ENCODE measurements at places on chromosomes 2 and 18. TPM values are rescaled to one million over a fixed set of nuclear protein-coding genes. Genes with fewer than 3 reads are reported as not detected.

GRCh38 chr2:75790121-75790813 is 79.6 kb upstream of the GCFC2 start:
- no peak overlapping the region for H3K27ac ChIP-seq
- H3K36me3 ChIP-seq, result no peaks in the 10 kb centered on the region
- no peak for DNase-seq

The RALBP1 gene
- 62.2 TPM for total RNA-seq

GRCh38 chr2:126808929-126809328 is 89.8 kb upstream of the TEX51 start:
- H3K36me3 ChIP-seq, result no peaks in the 10 kb centered on the region
- H3K27ac ChIP-seq, result no peak overlapping the region
- H3K27me3 ChIP-seq, result no peaks in the 10 kb centered on the region
- peak; percentile 94 for DNase-seq

GRCh38 chr2:163490281-163490680 is 245.5 kb downstream of the FIGN start:
- no peak overlapping the region for H3K4me3 ChIP-seq
- H3K4me1 ChIP-seq, result no peaks in the 10 kb centered on the region
- H3K27ac ChIP-seq, result no peak overlapping the region
- H3K27me3 ChIP-seq, result no peaks in the 10 kb centered on the region
- H3K36me3 ChIP-seq, result no peaks in the 10 kb centered on the region

DNA sequence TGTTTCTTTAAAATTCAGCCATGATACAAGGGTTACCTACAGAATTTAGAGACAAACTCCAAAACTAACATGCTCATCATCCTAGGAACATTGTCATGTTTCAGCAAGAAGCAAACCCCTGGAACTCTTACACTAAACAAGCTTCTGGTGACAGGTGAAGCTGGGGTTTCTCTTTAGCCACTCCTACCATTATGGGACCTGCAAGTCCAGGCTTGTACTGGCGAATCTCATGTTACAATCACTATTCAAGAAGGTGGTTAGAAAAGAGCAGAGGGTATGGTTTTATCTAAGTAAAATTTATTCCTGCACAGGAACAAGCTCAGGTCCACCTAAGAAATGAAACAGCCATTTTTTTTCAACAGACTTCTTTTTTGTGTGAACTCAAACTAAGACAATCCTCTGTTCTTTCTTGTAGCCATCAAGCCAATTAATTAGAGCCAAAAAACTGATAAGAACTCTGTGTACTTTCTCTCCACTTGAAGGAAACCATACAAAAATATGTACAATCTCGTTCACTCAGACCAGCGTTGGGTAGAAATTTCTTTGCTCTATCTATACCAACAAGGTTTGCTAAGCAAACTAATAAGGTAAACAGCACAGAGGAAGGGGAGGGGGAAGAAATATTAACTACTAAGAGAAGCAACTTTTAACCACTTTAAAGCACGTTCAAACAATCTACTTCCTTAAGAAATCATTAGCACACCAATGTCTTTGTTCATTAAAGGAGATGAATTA is 63.3 kb upstream of the NEDD4L start:
- no peak overlapping the region for H3K27ac ChIP-seq
- H3K36me3 ChIP-seq, result no peaks in the 10 kb centered on the region

GRCh38 chr18:22164337-22165048 is 4.9 kb upstream of the GATA6 start:
- peaks cover 18% of the 10 kb centered on the region for H3K4me1 ChIP-seq
- peaks cover 28% of the 10 kb centered on the region for H3K27me3 ChIP-seq
- H3K36me3 ChIP-seq, result peaks cover 28% of the 10 kb centered on the region
- peak overlapping the region; percentile 83 for H3K4me3 ChIP-seq

GRCh38 chr2:234257859-234258561 is 207.5 kb downstream of the SPP2 start:
- no peaks in the 10 kb centered on the region for H3K27me3 ChIP-seq
- H3K4me1 ChIP-seq, result no peaks in the 10 kb centered on the region
- no peaks in the 10 kb centered on the region for H3K36me3 ChIP-seq

The LINC00305 gene
- total RNA-seq, result not detected

The PLCD4 gene
- 0.07 TPM for total RNA-seq

DNA sequence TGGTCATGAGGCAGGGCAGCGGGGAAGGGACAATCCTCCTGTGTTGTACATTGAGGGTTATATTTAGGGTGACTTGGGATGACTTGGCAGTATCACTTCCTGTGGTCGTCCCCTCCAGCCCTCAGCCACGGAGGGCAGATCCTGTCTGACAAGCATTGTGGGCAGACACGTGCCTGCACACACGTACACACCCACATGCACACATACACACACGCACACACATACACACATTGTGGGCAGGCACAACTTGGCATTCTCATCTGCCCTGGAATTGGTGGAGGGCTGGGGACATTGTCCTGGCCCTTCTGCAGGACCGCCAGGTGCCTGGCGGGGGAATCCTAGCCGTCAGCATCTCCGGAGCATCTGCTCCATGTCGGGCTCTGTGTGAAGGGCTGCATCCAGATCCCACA is 47.6 kb downstream of the ODC1 start:
- no peaks in the 10 kb centered on the region for H3K27me3 ChIP-seq
- no peak overlapping the region for H3K27ac ChIP-seq
- no peak overlapping the region for H3K4me3 ChIP-seq
- H3K36me3 ChIP-seq, result no peaks in the 10 kb centered on the region

DNA sequence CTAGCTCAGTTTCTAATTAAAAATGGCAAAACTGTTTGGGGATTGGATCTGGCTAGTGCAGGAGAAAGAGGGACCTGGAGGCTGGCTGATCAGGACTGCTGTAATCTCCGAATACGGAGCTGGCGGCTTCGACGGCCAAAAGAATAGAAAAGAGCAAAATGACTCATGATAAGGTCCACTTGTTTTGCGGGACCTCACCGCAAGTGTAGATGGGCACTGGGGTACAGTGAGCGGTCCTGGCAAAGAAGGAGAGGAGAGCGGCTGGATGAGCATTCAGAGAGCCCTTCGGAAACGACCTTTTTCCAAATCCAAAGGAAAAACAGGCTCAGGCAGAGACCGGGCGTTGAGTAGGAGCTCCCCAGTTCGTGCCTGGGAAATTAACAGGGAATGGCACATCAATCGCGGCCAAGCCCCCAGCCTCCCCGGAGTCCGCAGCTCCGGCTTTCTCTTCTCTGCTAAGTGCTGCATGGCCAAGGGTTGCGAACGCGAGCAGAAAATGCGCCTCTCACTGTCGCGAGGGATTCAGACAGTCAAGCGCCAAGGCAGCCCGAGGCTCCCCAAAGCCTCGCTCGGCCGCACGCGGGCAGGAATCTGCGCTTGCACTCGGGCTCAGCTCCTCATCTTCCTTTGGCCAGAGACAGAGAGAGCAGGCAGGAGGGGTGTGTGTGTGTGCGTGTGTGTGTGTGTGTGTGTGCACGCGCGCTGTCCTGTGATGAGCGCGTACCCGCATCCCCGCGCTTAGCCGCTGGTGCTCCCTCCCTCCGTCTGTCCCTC is 1.8 kb downstream of the DCC start:
- no peaks in the 10 kb centered on the region for H3K4me1 ChIP-seq
- H3K4me3 ChIP-seq, result peak overlapping the region; percentile 78
- peaks cover 76% of the 10 kb centered on the region for H3K27me3 ChIP-seq

The KCTD1 gene
- 7.3 TPM for total RNA-seq

DNA sequence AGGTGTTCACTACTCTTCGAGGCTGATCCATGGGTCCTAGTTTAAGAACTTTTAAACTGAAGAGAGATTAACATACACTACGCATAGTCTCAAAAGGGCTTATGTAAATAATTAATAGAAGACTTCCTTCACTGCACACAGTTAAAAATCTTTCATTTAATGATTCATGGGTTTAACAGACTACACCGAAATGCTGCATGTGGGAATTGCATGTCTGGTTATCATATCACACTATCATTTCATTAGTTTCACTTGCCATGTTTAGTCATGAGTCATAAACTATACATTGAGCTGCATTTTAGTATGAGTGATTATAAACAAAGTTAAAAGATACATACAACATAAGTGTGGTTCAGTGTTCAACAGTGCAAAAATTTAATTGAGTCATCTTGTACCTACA is 31.2 kb downstream of the GLS start:
- DNase-seq, result no peak
- no peaks in the 10 kb centered on the region for H3K4me1 ChIP-seq
- peaks cover 76% of the 10 kb centered on the region for H3K36me3 ChIP-seq
- H3K4me3 ChIP-seq, result no peak overlapping the region

The ACYP2 gene
- 9.2 TPM for total RNA-seq

The GRHL1 gene
- total RNA-seq, result 2.2 TPM

The ESPNL gene
- 0.86 TPM for total RNA-seq

The RAPGEF4 gene
- total RNA-seq, result 2.3 TPM

DNA sequence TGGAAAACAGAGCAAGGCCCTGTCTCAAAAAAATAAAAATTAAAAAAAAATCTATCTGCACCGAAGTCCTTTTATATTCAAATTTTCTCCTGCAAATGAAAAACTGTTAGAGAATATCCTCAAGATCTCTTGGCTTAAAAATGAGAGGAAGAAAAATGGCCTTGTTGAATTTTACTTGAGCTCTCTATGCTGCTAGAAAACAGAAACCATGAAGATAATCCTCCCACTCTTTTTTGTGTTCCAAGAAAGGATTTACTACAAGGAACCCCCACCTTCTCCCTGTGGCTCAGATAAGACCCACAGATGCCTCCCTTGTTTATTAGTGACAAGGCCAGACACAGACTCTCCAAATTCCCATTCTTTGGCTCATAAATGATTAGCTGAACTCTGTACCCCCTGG is 71.0 kb downstream of the SGPP2 start:
- no peaks in the 10 kb centered on the region for H3K4me1 ChIP-seq
- H3K27me3 ChIP-seq, result no peaks in the 10 kb centered on the region
- no peaks in the 10 kb centered on the region for H3K36me3 ChIP-seq
- DNase-seq, result no peak
- no peak overlapping the region for H3K27ac ChIP-seq
- H3K4me3 ChIP-seq, result no peak overlapping the region

- H3K27me3 ChIP-seq, result no peaks in the 10 kb centered on the region
- no peaks in the 10 kb centered on the region for H3K36me3 ChIP-seq
- no peaks in the 10 kb centered on the region for H3K4me1 ChIP-seq
- DNase-seq, result no peak
- no peak overlapping the region for H3K27ac ChIP-seq
- H3K4me3 ChIP-seq, result no peak overlapping the region
These were observed 118.7 kb downstream of the KCTD1 start for GRCh38 chr18:26429535-26430226.

DNA sequence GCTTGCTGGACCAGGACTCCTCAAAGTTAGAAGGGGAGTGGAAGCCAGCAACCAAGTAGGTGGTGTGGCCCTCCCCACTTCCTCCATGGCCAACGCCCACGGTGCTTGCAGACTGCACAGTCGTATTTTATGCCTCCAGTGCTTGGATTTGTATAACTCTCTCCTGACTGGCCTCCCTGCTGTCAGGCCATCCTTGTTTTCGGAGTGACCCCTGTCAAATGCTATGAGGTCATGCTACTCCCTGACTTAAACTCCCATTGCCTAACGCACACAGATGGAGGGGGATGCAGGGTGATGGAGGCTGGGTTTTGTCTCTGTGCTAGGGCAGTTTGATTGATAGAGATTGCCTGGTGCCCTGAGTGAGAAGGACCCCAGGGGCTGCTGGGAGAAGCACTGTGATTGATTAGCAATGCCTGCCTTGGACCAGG is 36.1 kb downstream of the GLI2 start:
- DNase-seq, result peak; percentile 44
- no peaks in the 10 kb centered on the region for H3K4me1 ChIP-seq
- H3K27me3 ChIP-seq, result no peaks in the 10 kb centered on the region
- H3K4me3 ChIP-seq, result no peak overlapping the region

- H3K4me1 ChIP-seq, result peaks cover 3% of the 10 kb centered on the region
- H3K27me3 ChIP-seq, result peaks cover 61% of the 10 kb centered on the region
- H3K36me3 ChIP-seq, result no peaks in the 10 kb centered on the region
These were observed 12.0 kb downstream of the ATP6V1B1 start for GRCh38 chr2:70947556-70948184.

DNA sequence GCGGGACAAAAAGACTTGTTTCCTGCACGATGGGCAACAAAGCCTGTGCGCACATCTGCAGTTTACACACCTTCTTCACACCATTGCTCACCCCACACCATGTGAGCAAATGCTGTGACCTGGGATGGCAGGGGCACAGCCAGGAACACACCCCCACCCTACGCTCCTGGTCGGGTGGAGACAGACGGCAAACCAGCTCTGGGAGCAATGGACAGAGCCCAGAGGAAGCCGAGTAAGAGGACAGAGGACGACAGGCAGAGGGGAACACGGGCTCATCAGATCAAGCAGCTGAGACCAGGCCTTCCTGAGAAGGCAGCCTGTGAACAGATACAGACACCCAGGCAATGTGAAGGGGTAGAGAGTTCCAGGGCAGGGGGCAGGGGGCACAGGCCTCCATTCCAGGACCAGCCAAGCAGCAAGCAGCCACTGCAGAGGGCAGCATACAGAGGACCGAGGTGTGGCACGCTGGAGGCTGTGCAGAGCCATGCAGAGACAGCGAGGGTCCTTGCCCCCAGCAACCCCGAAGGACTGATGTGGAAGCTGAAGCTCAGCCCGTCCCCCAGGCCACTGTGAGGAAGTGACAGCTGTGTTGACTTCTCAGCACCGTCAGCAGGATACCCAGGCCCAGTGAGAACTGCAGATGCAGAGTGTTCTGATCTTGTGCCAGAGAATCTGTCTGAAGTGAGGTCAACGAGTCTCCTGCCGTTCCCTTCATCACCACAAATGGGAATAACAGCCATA is 46.2 kb downstream of the PARD6G start:
- H3K27ac ChIP-seq, result peak overlapping the region; percentile 22
- H3K27me3 ChIP-seq, result no peaks in the 10 kb centered on the region
- H3K4me1 ChIP-seq, result peaks cover 3% of the 10 kb centered on the region

DNA sequence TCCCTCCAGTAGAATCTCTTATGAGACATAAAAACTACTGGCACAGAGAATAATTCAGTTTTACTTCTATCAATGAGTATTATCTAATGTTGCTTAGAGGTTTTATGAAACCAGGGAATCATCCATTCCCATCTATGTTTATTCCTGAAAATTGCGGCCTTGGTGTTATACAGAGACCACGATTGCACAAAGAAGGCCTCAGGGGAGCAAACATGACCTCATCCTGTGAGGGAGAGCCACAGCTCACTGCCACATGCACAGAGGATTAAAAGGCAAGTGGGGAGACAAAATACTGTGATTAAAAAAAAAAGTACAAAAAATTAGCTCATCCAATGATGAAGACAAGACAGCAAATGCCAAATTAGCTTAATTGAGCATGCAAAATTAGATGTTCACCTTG is 111.8 kb upstream of the SLC35G4 start:
- no peak for DNase-seq
- H3K4me3 ChIP-seq, result no peak overlapping the region
- H3K36me3 ChIP-seq, result no peaks in the 10 kb centered on the region
- no peaks in the 10 kb centered on the region for H3K4me1 ChIP-seq
- H3K27ac ChIP-seq, result no peak overlapping the region
- H3K27me3 ChIP-seq, result no peaks in the 10 kb centered on the region

GRCh38 chr2:61238219-61239012 is 76.4 kb downstream of the C2orf74 start:
- H3K27ac ChIP-seq, result no peak overlapping the region
- H3K27me3 ChIP-seq, result no peaks in the 10 kb centered on the region
- H3K36me3 ChIP-seq, result peaks cover 75% of the 10 kb centered on the region
- no peak overlapping the region for H3K4me3 ChIP-seq
- no peaks in the 10 kb centered on the region for H3K4me1 ChIP-seq

Data from endodermal cell (in vitro differentiated cells).